Panc1 (cell line): ENCODE measurements at places on chromosomes 1 and 21. TPM values are rescaled to one million over a fixed set of nuclear protein-coding genes. Genes with fewer than 3 reads are reported as not detected.

GRCh38 chr1:94105581-94105952 is 15.4 kb downstream of the ABCA4 start:
- H3K36me3 ChIP-seq = no peaks in the 10 kb centered on the region
- H3K4me1 ChIP-seq = peaks cover 30% of the 10 kb centered on the region
- no peak for DNase-seq
- peak overlapping the region; percentile 72; the same call in 1 of the 2 replicates for H3K27ac ChIP-seq

KCNJ15 gene
- total RNA-seq = 0.13 TPM

DNA sequence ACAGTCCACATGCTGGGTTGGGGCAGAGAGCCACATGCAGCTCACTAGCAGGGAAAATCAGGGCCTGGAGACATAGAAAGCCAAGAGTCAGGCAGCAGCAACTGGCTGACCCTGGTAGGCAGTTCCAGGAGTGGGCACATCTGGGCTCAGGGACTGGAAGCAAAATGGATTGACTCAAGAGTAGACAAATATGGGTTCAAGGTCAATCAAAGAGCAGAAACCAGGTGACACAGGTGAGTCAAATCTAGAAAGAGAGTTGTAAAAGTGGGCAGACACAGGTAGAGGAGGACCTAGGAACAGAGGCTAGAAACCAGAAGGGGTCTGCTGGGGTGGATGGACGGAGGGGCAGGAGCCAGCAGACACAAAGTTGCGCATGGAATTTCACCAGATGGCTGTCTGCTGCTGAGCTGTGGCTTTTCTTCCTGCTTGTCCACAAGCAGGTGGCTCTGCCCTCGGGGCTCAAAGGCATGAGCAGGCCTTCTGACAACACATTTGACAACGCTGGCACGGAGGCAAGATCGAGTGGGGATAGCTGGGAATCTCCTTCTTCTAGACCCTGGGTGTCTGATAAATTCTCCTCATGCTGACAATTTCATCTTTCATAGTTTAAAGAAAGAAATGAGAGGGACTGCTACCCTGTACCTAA is 40.8 kb upstream of the IGSF3 start:
- H3K27me3 ChIP-seq = no peaks in the 10 kb centered on the region
- DNase-seq = no peak
- no peak overlapping the region for H3K4me3 ChIP-seq
- H3K27ac ChIP-seq = no peak overlapping the region

DNA sequence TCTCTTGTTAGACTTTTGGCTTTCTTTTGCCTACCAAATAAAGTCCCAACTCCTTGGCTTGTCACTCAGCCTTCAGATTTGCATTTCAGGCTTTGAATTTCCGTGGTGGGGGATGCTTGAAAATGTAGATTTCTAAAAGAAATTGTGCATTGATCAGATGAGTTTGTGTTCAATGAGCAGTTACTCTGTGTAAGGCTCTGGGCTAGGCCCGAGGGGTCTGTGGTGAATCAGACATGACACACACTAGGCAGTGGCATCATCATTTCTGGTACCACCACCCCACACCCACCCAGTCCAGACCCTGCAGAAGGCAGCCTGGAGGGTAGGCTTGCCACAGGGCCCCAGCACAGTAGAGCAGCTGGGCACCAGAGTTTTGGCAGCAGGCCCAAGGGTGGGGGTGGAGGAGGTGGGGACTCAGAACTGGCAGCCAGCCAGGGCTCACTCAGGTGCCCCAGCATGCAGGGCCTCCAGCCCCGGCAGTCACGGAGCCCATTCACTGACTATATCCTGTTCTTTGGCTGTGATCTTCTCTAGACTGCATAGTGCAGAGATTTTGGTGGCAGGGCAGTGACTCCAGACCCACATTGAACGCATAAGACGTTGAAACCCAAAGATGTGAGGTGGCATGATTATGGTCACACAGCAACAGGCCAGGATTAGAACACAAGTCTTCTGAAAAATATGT is 97.2 kb upstream of the ARTN start:
- no peaks in the 10 kb centered on the region for H3K36me3 ChIP-seq
- H3K27me3 ChIP-seq = no peaks in the 10 kb centered on the region
- no peak for DNase-seq
- peaks cover 22% of the 10 kb centered on the region for H3K4me1 ChIP-seq
- peak overlapping the region; percentile 73 for H3K27ac ChIP-seq

GRCh38 chr1:156703336-156703735 is 2.0 kb downstream of the CRABP2 start:
- no peaks in the 10 kb centered on the region for H3K27me3 ChIP-seq
- no peaks in the 10 kb centered on the region; the same call in 1 of the 2 replicates for H3K36me3 ChIP-seq
- no peak for DNase-seq
- peak overlapping the region; percentile 93 for H3K27ac ChIP-seq
- H3K4me3 ChIP-seq = peak overlapping the region; percentile 84

DNA sequence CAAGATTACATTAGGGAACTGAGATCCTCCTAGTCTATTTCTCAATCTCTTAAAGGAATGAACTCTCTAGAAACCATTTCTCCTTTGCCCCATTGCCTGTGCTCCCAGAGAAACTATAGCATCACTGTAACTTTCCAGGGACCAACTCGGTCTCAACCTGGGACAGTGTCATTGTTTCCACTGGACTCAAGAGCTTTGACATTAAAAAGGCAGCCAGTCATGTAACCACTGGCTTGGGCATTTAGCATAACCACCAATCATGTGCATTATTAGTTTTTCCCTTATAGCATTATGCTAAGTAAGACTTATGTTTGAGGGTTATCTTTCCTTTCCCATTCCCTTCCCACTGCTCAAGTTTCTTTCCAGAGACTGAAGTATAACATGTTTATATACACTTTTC is 18.2 kb downstream of the TEX38 start:
- H3K27me3 ChIP-seq = no peaks in the 10 kb centered on the region
- H3K27ac ChIP-seq = no peak overlapping the region
- DNase-seq = no peak
- H3K36me3 ChIP-seq = peaks cover 44% of the 10 kb centered on the region
- H3K4me1 ChIP-seq = no peaks in the 10 kb centered on the region

GRCh38 chr1:202343652-202344349 is 2.1 kb upstream of the UBE2T start:
- DNase-seq = no peak
- no peak overlapping the region for H3K4me3 ChIP-seq
- peaks cover 2% of the 10 kb centered on the region; the same call in 1 of the 2 replicates for H3K36me3 ChIP-seq
- peak overlapping the region; percentile 64; the same call in 1 of the 2 replicates for H3K27ac ChIP-seq

OR2L2 gene
- not detected for total RNA-seq

TCEA3 gene
- total RNA-seq = 8.3 TPM

METTL18 gene
- 4.1 TPM for total RNA-seq

RBM11 gene
- 0.15 TPM for total RNA-seq

MCOLN2 gene
- total RNA-seq = 22.5 TPM

FCER1G gene
- 0.77 TPM for total RNA-seq

DNA sequence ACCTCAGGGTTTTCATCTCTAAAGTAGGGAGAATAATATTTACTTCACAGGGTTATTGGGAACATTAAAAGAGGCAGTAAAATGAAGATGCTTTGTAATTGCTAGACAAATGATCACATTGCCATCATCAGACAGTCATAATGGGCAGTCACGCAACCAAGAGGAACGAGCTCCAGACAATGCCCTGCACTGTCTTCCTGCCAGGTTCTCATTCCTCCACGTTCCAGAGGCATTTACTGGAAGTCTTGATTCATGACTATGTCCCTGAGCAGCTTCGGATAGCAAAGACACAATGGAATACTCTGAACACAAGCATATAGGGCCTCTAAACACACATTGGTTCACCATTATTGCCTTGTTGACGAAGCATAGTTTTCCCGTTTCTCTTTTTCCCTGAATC is 389.7 kb downstream of the NTNG1 start:
- no peak for DNase-seq
- no peak overlapping the region for H3K4me3 ChIP-seq
- no peaks in the 10 kb centered on the region for H3K27me3 ChIP-seq
- no peaks in the 10 kb centered on the region for H3K4me1 ChIP-seq
- H3K36me3 ChIP-seq = no peaks in the 10 kb centered on the region

- no peak overlapping the region for H3K27ac ChIP-seq
- no peak for DNase-seq
- no peak overlapping the region for H3K4me3 ChIP-seq
Observed at GRCh38 chr1:203273869-203274602, 31.3 kb upstream of the BTG2 start.

PLA2G2C gene
- total RNA-seq = not detected

- peaks cover 91% of the 10 kb centered on the region for H3K4me1 ChIP-seq
- H3K27me3 ChIP-seq = no peaks in the 10 kb centered on the region
- peak overlapping the region; percentile 93 for H3K27ac ChIP-seq
- DNase-seq = no peak
- H3K4me3 ChIP-seq = peak overlapping the region; percentile 8; the same call in 1 of the 2 replicates
Observed at GRCh38 chr1:33338440-33339211, 17.7 kb upstream of the A3GALT2 start.

- no peak overlapping the region for H3K27ac ChIP-seq
- no peaks in the 10 kb centered on the region for H3K4me1 ChIP-seq
- H3K27me3 ChIP-seq = no peaks in the 10 kb centered on the region
- DNase-seq = no peak
Observed at GRCh38 chr21:39911286-39912199, 44.3 kb downstream of the PCP4 start.

MLLT11 gene
- 5.0 TPM for total RNA-seq

CYYR1 gene
- not detected for total RNA-seq

DOP1B gene
- 31.0 TPM for total RNA-seq

TCEANC2 gene
- total RNA-seq = 5.1 TPM

DNA sequence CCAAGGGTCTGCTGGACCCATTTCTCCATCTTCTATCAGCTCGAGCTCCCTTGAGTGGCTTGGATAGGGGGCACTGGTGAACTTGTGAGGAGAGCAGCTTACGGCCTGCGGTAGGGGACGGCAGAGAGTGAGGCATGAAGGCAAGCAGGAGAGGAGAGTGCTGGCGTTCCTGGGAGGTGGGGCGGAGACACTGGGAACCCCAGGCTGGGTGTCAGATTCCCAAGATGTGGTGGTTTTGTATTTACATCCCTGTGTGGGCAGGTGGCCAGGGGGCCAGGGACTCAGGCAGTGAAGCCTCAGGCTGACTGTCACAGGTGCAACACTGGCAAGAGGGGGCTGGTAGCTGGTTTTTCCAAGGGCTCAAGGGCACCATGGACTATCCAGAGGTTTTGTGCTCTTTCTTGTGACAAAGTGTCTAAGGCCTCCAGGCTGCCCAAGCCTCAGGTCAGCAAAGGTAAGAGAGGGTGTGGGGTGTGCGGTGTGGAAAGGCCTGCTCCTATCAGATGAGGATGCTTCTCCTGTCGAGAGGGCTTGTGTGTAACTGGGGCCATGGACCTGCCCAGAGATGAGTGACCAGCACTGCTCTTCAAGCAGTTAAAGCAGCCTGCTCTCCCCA is 45.1 kb upstream of the ROR1 start:
- H3K4me1 ChIP-seq = peaks cover 41% of the 10 kb centered on the region
- H3K36me3 ChIP-seq = no peaks in the 10 kb centered on the region
- DNase-seq = no peak
- H3K27me3 ChIP-seq = no peaks in the 10 kb centered on the region
- H3K27ac ChIP-seq = peak overlapping the region; percentile 94

- H3K4me1 ChIP-seq = no peaks in the 10 kb centered on the region
- H3K27me3 ChIP-seq = no peaks in the 10 kb centered on the region; the same call in 1 of the 2 replicates
- no peaks in the 10 kb centered on the region for H3K36me3 ChIP-seq
- H3K27ac ChIP-seq = no peak overlapping the region
- no peak overlapping the region for H3K4me3 ChIP-seq
- no peak for DNase-seq
Observed at GRCh38 chr1:36576118-36576517, 93.4 kb upstream of the CSF3R start.

CFAP141 gene
- total RNA-seq = not detected

DNA sequence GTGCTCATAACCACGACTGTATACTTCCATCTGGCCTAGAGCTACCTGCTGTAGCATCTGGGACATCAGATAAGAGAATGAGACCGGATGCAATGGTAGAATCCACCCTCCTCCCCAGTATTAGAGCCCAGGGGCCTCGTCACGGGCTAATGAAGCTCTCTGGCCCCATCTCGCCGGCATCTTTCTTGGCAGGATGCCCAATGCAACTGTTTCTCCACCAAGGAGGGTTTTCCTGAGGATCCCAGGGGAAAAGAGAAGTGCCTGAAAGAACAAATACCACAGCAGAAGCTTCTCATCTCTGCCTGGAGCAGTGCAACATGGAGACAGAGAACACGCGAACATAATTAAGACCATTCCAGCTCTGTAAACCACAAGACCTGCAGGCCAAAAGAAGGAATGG is 80.0 kb downstream of the VWA5B1 start:
- no peak overlapping the region for H3K4me3 ChIP-seq
- no peaks in the 10 kb centered on the region; the same call in 1 of the 2 replicates for H3K4me1 ChIP-seq
- H3K36me3 ChIP-seq = no peaks in the 10 kb centered on the region
- peaks cover 15% of the 10 kb centered on the region for H3K27me3 ChIP-seq
- DNase-seq = no peak

DNA sequence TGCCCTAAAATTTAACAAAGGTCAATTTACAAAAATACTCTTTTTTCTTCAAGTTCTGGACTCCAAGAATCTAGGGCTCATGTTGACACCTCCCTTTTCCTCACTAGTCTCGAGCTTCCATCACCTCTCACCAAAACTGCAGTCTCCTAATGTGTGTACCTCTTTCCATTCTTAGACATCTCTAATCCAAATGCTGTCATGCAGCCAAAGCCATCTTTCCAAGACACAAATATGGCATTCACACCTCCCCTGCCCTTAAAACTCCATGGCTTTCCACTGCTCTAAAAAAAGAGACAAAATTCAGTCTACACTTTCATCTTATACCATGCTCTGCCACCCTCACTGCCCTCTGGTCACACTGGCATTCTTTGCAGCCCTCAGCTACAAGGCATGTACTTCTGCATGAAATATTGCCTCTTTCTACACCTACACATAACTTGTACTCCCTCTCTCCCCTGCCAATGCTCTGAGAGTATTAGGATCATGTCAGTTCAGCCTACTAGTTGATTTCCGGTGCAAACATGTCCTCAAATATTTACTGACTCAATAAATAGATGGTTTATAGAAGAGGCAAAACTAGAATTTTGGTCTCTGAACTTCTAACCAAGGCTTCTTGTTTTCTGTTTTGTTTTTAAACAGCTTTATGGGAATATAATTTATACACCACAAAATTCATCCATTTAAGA is 26.9 kb downstream of the ADSS2 start:
- H3K36me3 ChIP-seq = peaks cover 15% of the 10 kb centered on the region; the same call in 1 of the 2 replicates
- H3K27ac ChIP-seq = no peak overlapping the region
- no peak overlapping the region for H3K4me3 ChIP-seq
- no peaks in the 10 kb centered on the region for H3K27me3 ChIP-seq

ECM1 gene
- 2.2 TPM for total RNA-seq

DNA sequence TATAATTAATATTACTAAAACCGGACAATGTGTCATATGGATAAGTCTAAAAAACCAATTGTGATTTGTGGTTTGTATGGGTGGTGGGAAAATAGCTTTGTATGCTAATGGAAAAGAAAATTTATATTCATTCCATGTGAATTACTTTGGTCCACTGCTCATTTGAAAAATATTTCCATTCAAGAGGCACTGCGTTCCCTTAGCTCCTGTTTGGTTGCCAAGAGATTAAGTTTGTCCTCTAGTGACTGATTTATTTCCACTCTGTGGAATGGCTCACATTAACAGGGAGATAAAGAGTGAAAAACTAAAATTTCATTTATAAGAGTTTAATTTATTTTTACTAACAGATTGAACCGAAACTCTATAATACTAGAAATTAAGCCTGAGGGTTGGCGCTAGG is 744.1 kb upstream of the CHRM3 start:
- H3K27ac ChIP-seq = no peak overlapping the region
- no peak overlapping the region for H3K4me3 ChIP-seq
- DNase-seq = no peak
- no peaks in the 10 kb centered on the region for H3K4me1 ChIP-seq
